B cell (primary cell): ENCODE measurements at places on chromosomes 11 and 22.
A peak's percentile ranks its signal among the peaks of the same experiment; 100 is the strongest.

DNA sequence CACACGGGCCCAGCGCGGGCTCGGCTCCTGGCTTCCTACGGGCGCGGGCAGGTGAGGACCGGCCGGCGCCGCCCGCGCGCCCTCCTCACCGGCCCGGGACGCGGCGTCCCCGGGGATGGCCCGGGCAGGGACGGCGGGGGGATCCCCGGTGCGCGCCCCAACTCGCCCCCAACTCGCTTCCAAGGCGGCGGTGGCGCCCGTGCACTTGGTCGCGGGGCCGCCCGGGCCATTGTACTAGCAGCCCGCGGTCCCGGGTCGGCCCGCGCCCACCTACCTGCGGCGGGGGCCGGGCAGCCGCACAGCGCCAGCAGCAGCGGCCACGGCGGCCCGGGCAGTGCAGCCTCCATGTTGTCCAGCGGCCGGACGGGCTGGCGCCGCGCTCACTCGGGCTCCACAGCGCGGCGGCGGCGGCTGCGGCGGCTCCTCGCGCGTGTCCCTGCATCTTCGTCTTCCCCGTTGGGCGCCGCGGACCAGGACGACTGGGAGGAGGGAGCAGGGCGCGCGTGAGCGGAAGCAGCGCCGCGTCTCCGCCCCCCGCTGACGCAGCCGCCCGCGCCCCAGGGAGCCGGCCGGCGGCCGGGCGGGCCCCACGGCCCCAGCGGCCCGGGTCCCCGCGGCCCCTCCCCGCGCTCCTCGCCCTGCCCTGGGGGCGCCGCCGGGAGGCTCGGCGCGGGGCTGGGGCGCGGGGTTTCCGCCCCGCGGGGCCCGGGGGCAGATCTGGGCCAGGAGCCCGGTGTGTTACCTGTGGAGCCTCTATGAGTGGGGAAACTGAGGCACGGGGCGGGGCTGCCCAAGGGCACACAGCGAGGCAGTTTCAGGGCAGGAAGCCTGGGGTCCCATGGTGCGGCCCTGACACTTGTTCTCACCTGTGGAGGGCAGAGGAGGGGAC lies 159.3 kb upstream of the GRK3 start:
- H3K36me3 ChIP-seq = no peaks in the 10 kb centered on the region
- peaks cover 44% of the 10 kb centered on the region for H3K4me1 ChIP-seq
- no peaks in the 10 kb centered on the region for H3K27me3 ChIP-seq
- H3K4me3 ChIP-seq = peak overlapping the region; percentile 58

DNA sequence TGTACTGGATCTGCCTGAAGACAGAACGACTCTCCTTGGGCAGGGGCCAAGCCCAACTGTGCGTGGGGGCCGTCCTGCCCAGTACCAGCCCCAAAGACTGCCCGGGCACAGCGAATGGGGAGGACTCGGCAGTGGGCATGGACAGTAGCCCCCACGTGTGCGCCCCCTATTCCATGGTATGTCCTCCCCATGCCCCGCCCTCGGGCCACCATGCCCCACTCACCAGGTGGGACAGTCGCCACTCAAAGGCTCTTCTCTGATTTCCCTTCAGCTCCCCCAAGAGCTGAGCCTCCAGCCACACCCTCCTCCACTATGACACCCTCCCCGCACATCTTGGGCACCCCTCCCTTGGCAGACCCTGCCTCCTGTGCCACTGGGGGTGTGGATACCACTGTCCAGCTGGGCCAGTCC lies 43.5 kb downstream of the GNB1L start:
- H3K36me3 ChIP-seq = peaks cover 8% of the 10 kb centered on the region
- no peak overlapping the region for H3K4me3 ChIP-seq
- no peaks in the 10 kb centered on the region for H3K4me1 ChIP-seq
- H3K27me3 ChIP-seq = no peaks in the 10 kb centered on the region
- no peak overlapping the region for H3K27ac ChIP-seq

GRCh38 chr11:10725907-10726253 lies 25.2 kb upstream of the CTR9 start:
- H3K36me3 ChIP-seq = no peaks in the 10 kb centered on the region
- no peak overlapping the region for H3K4me3 ChIP-seq
- H3K27ac ChIP-seq = no peak overlapping the region
- no peak for DNase-seq
- no peaks in the 10 kb centered on the region for H3K27me3 ChIP-seq

GRCh38 chr11:95230810-95231126 lies 234 bp downstream of the SESN3 start:
- DNase-seq = no peak
- no peaks in the 10 kb centered on the region for H3K27me3 ChIP-seq
- H3K4me1 ChIP-seq = peaks cover 32% of the 10 kb centered on the region
- H3K36me3 ChIP-seq = no peaks in the 10 kb centered on the region

DNA sequence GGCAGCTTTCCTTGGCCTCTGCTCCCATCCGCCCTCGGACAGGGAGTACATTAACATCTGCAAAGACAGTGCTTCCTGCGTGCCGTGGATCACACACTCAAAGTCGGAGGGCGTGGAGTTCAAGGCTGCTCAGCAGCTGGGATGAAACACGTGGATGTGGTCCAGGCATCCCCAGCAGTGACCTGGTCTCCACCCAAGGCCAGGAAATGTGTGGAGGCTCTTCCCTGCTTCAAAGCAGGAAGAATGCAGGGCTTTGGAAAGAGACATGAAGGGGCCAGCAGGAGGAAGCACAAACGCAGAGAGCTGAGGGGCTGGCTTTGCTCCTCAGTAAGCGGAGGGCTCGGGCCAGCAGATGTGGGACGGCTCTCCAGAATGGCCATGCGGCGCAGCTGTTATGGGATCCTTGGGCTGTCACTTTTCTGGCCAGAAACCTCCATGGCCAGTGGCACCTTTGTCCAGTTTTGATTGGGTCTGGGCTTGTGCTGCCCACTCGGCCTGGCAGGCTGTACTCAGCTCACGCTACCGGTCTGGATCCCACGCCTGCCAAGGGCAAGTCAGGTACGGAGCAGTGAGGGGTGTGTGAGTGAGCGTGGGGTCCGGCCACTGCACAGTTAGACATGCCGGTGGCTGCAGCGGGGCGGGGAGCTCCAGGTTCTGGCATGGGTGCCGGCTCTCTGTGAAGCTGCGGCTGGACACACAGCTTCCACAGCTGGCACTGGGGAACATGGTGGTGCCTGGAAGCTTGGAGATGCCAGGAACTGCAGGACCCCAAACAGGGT lies 438.0 kb downstream of the TBC1D22A start:
- H3K27ac ChIP-seq = no peak overlapping the region
- no peaks in the 10 kb centered on the region for H3K27me3 ChIP-seq
- H3K4me3 ChIP-seq = no peak overlapping the region

- DNase-seq = no peak
- H3K4me3 ChIP-seq = no peak overlapping the region
- no peaks in the 10 kb centered on the region for H3K4me1 ChIP-seq
- H3K36me3 ChIP-seq = no peaks in the 10 kb centered on the region
- H3K27me3 ChIP-seq = no peaks in the 10 kb centered on the region
Measured at GRCh38 chr11:113681282-113681681, 24.8 kb downstream of the TMPRSS5 start.

DNA sequence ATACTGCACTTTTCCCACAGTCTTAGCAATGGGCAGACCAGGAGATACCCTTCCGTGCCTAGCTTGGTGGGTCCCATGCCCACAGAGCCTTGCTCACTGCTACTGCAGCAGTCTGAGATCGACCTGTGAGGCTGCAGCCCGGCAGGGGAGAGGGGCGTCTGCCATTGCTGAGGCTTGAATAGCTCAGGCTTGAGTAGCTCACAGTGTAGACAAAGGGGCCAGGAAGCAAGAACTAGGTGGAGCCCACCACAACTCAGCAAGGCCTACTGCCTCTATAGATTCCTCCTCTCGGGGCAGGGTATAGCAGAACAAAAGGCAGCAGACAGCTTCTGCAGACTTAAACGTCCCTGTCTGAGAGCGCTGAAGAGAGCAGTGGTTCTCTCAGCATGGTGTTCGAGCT lies 118.1 kb downstream of the BARX2 start:
- no peak overlapping the region for H3K27ac ChIP-seq
- H3K27me3 ChIP-seq = no peaks in the 10 kb centered on the region
- DNase-seq = no peak
- no peaks in the 10 kb centered on the region for H3K4me1 ChIP-seq
- H3K4me3 ChIP-seq = no peak overlapping the region

DNA sequence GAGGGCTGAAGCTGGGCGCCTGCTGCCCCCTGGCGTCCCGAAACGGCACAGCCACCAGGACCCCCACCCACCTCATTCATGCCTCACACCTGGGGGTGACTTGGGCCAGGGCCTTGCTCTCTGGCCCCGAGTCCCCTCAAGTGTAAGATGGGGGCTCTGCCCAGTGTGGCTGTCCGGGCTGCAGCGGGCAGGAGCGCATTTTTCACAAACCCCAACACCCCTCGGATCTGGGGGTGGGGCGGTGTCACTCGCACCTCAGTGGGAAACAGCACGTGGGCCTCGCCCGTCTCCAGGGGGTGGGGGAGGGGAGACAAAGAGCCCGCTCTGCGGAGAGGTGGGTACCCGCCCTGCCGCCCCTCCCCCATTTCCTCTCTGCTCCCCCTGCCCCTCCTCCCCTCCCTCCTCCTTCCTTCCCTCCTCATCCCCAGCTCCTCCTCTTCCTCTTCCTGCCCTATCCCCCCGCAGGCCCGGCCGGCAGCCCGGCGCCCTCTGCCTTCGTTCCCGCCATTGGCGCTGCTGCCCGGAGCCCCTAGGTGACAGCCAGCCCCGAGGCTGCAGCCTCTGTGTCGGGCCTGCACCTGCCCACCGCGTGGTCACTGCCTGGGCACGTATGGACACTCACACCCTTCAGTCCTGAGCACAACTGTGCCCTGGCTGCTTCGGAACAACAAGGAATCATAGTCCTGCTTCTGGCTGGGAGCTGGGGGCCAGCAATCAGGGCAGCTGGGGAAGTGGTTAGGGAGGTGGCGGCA lies 6.8 kb upstream of the CDKN1C start:
- no peaks in the 10 kb centered on the region for H3K36me3 ChIP-seq
- no peak overlapping the region for H3K27ac ChIP-seq
- peaks cover 7% of the 10 kb centered on the region for H3K27me3 ChIP-seq
- peak; percentile 74 for DNase-seq

DNA sequence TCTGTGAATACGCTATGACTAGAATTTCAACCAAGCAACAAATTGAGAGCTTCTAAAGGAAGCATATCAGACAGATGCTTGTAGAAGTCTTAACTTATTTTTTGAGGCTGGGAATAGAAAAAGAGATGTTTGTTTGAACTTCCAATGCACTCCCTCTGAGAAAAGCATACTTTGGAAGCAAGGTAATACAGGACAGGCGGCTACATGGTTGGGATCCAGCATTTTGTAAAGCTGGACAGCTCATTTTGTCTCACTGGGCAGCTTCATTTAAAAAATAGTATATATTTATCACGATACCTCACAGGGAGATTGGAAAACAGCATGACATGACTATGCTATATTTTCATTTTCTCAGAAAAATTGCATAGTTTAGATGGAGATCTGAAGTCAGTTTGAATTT lies 821.3 kb upstream of the API5 start:
- no peak overlapping the region for H3K4me3 ChIP-seq
- no peak for DNase-seq
- no peaks in the 10 kb centered on the region for H3K36me3 ChIP-seq
- H3K27me3 ChIP-seq = no peaks in the 10 kb centered on the region

GRCh38 chr22:25131198-25131887 lies 68.3 kb upstream of the CRYBB3 start:
- H3K36me3 ChIP-seq = no peaks in the 10 kb centered on the region
- no peaks in the 10 kb centered on the region for H3K27me3 ChIP-seq
- no peak overlapping the region for H3K27ac ChIP-seq

GRCh38 chr22:18994701-18995326 lies 58.7 kb upstream of the PRODH start:
- no peak overlapping the region for H3K4me3 ChIP-seq
- no peaks in the 10 kb centered on the region for H3K4me1 ChIP-seq
- H3K27me3 ChIP-seq = no peaks in the 10 kb centered on the region
- H3K36me3 ChIP-seq = no peaks in the 10 kb centered on the region
- DNase-seq = no peak

GRCh38 chr22:37907036-37907954 lies 1.2 kb downstream of the MICALL1 start:
- no peaks in the 10 kb centered on the region for H3K27me3 ChIP-seq
- peaks cover 5% of the 10 kb centered on the region for H3K36me3 ChIP-seq
- no peak for DNase-seq
- H3K4me3 ChIP-seq = no peak overlapping the region
- H3K27ac ChIP-seq = peak overlapping the region; percentile 73

DNA sequence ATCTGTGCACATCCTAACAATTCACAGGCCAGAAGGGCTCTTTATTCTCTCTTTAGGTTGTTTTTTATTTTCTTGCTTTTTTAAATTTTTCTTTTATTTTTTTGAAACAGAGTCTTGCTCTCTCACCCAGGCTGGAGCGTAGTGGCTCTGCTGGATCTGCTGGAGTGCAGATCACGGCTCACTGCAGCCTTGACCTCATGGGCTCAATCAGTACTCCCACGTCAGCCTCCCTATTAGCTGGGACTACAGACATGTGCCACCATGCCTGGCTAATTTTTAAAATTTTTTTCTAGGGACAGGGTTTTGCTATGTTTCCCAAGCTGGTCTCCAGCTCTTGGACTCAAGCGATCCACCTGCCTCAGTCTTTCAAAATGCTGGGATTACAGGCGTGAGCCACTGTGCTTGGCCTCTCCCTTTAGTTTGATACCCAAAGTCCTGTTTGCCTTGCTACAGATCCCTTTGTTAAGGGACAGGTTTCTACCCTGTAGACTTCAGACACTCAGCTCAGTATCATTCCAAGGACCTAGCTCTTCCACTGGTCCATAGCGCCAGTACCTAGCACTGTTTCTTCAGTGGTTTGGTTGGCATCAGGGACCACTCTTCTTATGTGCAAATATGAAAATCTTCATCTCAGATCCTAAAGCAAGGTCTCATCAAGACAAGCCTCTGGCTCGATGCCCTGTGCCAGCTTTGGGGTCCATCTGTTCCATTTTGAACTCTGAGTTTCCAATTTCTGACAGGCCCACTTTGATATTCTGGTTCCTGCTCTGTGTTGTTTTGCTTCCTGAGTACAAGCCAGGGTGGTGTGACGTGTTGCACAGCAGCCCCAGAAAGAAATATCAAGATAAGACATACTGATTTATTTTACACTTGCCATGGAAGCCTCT lies 211.7 kb downstream of the FAT3 start:
- H3K27ac ChIP-seq = no peak overlapping the region
- no peak overlapping the region for H3K4me3 ChIP-seq
- H3K27me3 ChIP-seq = no peaks in the 10 kb centered on the region
- H3K4me1 ChIP-seq = no peaks in the 10 kb centered on the region

GRCh38 chr11:1557904-1558774 lies 13.9 kb downstream of the DUSP8 start:
- no peak overlapping the region for H3K4me3 ChIP-seq
- DNase-seq = no peak
- H3K27me3 ChIP-seq = peaks cover 10% of the 10 kb centered on the region
- H3K4me1 ChIP-seq = peaks cover 10% of the 10 kb centered on the region

DNA sequence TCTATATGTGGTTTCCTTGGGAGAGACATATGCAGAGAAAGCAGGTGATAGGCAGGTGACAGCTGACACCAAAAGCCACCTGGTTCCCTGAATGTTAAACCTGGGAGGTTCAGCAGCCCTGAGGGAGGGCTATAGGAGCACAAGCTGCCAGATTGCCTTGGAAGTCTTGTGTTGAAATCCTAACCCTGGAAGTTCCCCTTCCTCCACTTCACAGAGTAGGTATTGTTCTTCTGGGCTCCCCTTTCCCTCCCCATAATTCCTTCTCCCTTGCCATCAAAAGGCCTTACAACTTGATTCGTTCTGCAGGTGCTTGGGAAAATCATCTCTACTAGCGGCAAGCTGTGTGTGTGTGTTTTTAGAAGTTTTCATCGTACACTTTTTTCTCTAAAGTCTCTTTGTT lies 5.4 kb downstream of the LDLRAD3 start:
- no peaks in the 10 kb centered on the region for H3K27me3 ChIP-seq
- no peak overlapping the region for H3K27ac ChIP-seq
- H3K4me3 ChIP-seq = no peak overlapping the region
- no peaks in the 10 kb centered on the region for H3K36me3 ChIP-seq
- no peak for DNase-seq
- peaks cover 3% of the 10 kb centered on the region for H3K4me1 ChIP-seq
